Smooth muscle cell of trachea (primary cell): ENCODE measurements at places on chromosomes 16 and 17. TPM values are rescaled to one million over a fixed set of nuclear protein-coding genes. Genes with fewer than 3 reads are reported as not detected.

Gene ACLY
- total RNA-seq: 171 and 230 TPM in 2 replicates

Gene CLEC18A
- 0.33 and 0.58 TPM in 2 replicates for total RNA-seq

Gene SPN
- total RNA-seq: not detected in 2 replicates

Gene GLYR1
- total RNA-seq: 52.7 and 53.6 TPM in 2 replicates

Gene KRTAP4-4
- total RNA-seq: not detected in 2 replicates

Gene LPCAT2
- total RNA-seq: 31.0 and 31.9 TPM in 2 replicates

Gene SAP30BP
- total RNA-seq: 60.5 and 69.4 TPM in 2 replicates

Gene NPIPB4
- 30.9 and 34.0 TPM in 2 replicates for total RNA-seq
